ENCODE measurements at places on chromosomes 2 and 18. TPM values are rescaled to one million over a fixed set of nuclear protein-coding genes. Genes with fewer than 3 reads are reported as not detected.

Gene NT5DC4
- not detected for total RNA-seq

Gene STON1
- 18.4 TPM for total RNA-seq

- no peak overlapping the region for H3K27ac ChIP-seq
- no peaks in the 10 kb centered on the region for H3K36me3 ChIP-seq
- no peak overlapping the region for H3K4me3 ChIP-seq
- peaks cover 22% of the 10 kb centered on the region for H3K4me1 ChIP-seq
- peaks cover 43% of the 10 kb centered on the region for H3K27me3 ChIP-seq
- DNase-seq: no peak
Measured at GRCh38 chr2:218959761-218960308, 369 bp downstream of the CDK5R2 start.

GRCh38 chr2:47666332-47666731, 116.6 kb upstream of the MSH6 start:
- no peak for DNase-seq
- no peak overlapping the region for H3K4me3 ChIP-seq
- H3K27me3 ChIP-seq: no peaks in the 10 kb centered on the region

DNA sequence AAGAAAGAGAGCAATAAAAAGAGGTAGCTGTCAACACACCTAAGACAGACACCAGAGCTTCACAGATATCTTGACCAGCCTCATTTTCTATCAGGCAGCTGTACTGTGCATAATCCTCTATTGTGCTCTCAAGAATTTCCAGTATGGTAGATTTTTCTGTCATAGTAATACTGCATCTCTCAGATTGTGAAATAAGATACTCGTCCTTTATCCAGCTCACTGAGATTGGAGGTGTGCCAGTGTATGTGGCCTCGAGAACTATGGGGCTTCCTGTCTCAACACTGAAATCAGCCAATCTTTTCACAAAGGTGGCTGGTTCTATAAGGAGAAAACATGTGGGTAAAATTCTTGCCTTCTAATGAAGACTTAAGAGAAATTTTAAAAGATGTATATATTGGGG, 88.9 kb downstream of the TTN start:
- H3K4me3 ChIP-seq: no peak overlapping the region
- no peak overlapping the region for H3K27ac ChIP-seq
- no peaks in the 10 kb centered on the region for H3K36me3 ChIP-seq
- no peaks in the 10 kb centered on the region for H3K27me3 ChIP-seq

Gene PARD6G
- 42.6 TPM for total RNA-seq

DNA sequence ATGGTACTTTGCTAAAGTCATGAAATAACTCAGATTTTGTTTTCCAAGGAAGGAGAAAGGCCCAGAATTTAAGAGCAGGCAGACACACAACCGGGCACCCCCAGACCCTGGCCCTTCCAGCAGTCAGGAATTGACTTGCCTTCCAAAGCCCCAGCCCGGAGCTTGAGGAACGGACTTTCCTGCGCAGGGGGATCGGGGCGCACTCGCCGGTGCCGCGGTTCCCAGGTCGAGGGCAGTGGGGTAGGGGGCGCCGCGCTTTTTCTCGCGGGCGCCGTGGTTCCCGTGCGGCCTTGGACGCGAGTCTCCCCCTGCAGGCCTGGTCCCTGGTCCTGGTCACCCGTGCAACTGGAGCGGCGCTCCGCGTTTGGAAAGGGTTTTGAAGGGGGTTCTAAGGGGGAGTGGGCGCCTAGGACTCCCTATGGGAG, 1.2 kb downstream of the ZNF236 start:
- no peaks in the 10 kb centered on the region for H3K27me3 ChIP-seq
- H3K36me3 ChIP-seq: no peaks in the 10 kb centered on the region
- DNase-seq: peak; percentile 22
- H3K27ac ChIP-seq: peak overlapping the region; percentile 8

- no peaks in the 10 kb centered on the region for H3K27me3 ChIP-seq
- H3K4me1 ChIP-seq: no peaks in the 10 kb centered on the region
- no peak for DNase-seq
- H3K27ac ChIP-seq: no peak overlapping the region
Measured at GRCh38 chr2:142323206-142323605, 192.4 kb upstream of the LRP1B start.

- H3K4me1 ChIP-seq: no peaks in the 10 kb centered on the region
- no peaks in the 10 kb centered on the region for H3K36me3 ChIP-seq
- no peak for DNase-seq
- no peaks in the 10 kb centered on the region for H3K27me3 ChIP-seq
Measured at GRCh38 chr2:203934711-203935438, 1.7 kb upstream of the ICOS start.

- H3K4me3 ChIP-seq: no peak overlapping the region
- no peak overlapping the region for H3K27ac ChIP-seq
- H3K27me3 ChIP-seq: no peaks in the 10 kb centered on the region
- no peak for DNase-seq
- H3K4me1 ChIP-seq: no peaks in the 10 kb centered on the region
Measured at GRCh38 chr2:170321526-170321925, 143.6 kb downstream of the MYO3B start.

Gene CCBE1
- 0.92 TPM for total RNA-seq

DNA sequence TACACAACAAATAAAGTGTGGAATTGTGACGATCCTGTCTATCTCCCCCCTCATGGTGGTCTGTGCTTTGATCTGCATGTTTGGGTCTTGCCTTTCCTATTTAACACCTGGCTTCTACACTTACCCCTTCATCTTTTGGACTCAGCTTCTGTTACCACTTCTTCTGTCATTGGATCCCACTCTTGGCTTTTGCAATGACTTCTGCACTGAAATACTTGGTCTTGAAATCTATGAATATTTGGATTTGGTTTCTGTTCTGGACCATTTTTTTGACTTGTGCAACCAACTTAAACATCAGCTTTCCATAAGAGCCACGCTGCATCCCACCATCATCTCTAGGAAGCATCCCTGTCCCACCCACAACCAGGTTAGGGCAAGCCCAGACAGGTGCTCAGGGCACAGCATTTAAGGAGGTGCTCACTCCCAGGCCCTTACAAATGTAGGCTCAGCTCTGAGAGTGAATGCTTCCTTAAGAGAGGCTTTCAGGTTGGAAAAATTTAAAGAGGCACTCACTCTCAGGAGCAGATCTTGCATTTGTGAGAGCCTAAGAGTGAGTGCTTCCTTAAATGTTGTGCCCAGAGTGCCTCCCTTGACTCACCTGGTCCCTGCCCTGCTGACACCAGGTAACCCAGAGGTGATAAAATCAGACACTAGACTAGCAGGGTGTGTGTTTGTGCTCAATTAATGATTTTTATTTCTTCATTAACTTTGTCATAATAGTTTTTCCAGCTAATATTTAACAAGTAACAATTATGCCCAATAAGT, 124.5 kb upstream of the SH3BP4 start:
- no peaks in the 10 kb centered on the region for H3K4me1 ChIP-seq
- H3K36me3 ChIP-seq: no peaks in the 10 kb centered on the region
- no peak overlapping the region for H3K27ac ChIP-seq
- H3K27me3 ChIP-seq: no peaks in the 10 kb centered on the region
- H3K4me3 ChIP-seq: no peak overlapping the region

Gene TUBA3E
- 0.27 TPM for total RNA-seq

DNA sequence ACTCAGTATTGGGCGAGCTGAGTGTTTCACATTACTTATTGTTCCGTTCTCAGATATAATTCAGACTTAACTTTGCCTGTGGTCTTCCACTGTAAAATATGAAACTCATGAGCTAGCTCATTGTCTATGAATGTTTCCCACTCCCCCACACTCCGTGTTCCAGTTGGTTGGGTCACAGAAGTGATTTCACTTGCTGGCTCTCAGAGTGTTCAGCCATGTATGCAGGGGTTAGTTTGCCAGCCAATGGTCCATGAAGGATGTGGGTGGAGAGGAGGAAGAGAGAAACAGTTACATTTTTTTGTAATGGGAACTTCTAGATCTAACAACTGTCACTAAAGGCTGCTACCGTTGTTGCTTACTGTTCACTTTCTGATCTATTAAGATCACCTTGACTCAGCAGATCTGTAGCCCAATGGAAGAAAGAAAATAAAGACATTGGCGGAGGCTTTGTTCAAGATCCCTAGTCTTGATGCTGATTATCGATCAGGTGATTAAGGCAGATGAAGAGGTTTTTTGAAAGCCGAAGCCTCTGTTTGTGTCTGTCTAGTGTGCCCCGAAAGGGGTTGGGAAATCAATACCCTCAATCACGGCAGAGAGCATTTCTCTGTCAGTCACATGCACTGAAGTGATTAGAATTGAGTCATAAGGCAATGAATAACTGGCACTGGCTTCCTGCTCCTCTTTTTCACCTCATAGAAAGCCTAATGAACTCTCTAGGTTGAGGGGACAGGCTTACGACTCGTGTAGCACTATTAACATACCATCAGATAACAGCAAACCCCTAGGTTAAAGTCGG, 279.7 kb upstream of the FIGN start:
- H3K27me3 ChIP-seq: no peaks in the 10 kb centered on the region
- H3K4me1 ChIP-seq: peaks cover 7% of the 10 kb centered on the region
- H3K36me3 ChIP-seq: no peaks in the 10 kb centered on the region
- H3K4me3 ChIP-seq: no peak overlapping the region
- peak; percentile 52 for DNase-seq

DNA sequence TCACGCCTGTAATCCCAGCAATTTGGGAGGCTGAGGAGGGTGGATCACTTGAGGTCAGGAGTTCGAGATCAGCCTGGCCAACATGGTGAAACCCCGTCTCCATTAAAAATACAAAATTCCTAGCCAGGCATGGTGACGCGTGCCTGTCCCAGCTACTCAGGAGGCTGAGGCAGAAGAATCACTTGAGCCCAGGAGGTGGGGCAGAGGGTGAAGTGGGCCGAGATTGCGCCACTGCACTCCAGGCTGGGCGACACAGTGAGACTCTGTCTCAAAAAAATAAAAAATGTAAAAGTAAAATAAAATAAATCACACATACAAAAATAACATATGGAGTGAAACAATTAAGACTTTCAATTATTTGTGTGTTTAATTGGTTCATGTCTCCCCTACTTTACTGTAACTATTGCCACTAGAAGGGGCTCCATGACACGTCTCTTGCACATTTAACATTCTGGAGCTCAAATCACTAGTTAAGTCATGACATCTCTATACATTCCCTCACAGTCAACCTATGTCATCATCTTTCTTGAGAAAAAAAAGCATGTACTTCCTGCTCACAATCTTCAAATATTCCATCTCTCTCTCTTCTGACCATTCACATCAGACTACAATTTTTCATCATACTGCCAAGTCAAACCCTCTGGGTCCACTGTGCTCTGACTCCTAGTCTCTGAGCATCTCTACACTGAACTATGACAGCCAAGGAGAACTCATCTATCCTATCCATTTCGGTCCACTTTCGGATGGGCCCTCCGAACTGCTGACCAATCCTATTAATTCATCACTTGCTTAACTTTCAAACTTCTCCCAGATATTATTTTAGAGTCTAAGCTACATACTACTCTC, 6.7 kb downstream of the GFPT1 start:
- no peak overlapping the region for H3K27ac ChIP-seq
- H3K4me3 ChIP-seq: no peak overlapping the region
- no peaks in the 10 kb centered on the region for H3K36me3 ChIP-seq
- H3K4me1 ChIP-seq: peaks cover 10% of the 10 kb centered on the region
- DNase-seq: no peak

GRCh38 chr18:37422116-37422515, 143.5 kb downstream of the CELF4 start:
- no peaks in the 10 kb centered on the region for H3K4me1 ChIP-seq
- H3K27ac ChIP-seq: no peak overlapping the region
- H3K27me3 ChIP-seq: no peaks in the 10 kb centered on the region
- no peaks in the 10 kb centered on the region for H3K36me3 ChIP-seq

DNA sequence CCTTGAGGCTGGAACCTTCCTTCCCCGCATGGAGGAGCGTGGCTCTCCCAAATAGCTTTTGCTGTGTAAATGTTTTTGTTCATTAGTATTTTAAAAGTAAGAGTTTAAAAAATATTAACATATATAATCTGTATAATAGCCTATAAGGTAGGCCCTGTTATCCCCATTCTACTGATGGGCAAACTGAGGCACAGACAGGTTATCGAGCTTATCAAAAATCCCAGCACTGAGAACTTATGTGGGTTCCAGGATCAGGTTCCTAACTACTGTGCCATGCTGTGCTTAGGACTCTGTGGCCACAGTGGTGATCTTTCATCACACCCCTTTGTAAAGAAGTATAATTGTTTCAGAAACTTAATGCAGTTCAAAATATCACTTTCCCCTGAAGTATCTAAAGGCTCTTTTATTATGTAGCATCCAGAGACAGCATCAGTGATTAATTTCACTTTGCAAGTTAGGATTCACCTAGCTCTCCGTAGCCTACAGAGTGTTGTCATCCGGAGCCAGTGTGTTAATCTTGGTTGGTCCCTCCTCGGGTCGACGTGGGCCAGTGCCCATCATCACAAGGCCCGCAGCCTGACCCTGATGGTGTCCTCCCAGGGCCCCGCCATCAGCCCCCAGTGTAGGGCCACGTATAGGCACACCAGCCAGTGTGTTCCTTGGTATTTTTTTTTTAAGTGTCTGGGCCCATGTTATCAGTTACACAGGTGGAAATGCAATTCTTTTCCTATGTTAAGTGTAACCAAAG, 28.7 kb downstream of the CABLES1 start:
- no peak for DNase-seq
- no peak overlapping the region for H3K4me3 ChIP-seq
- no peaks in the 10 kb centered on the region for H3K27me3 ChIP-seq
- no peaks in the 10 kb centered on the region for H3K4me1 ChIP-seq
- no peak overlapping the region for H3K27ac ChIP-seq
- no peaks in the 10 kb centered on the region for H3K36me3 ChIP-seq

DNA sequence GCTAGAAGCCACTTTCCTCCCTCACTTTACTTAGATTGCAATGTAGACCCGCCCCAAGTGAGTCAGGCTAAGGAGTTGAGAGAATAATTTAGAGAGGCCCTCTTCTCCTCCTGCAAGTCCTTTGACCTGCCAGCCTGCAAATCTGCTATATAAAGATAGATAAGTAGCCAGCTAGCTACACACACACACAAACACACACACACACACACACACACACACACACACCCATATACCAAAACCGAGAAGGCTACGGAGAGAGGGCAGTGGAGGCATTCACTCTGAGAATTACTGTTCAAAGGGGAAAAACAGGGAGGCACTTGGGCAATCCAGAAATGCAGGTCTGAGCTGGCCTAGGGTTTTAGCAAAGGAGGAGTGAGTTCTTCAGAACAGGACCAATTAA, 23.0 kb upstream of the SMAD7 start:
- H3K4me1 ChIP-seq: peaks cover 13% of the 10 kb centered on the region
- no peaks in the 10 kb centered on the region for H3K36me3 ChIP-seq
- H3K27ac ChIP-seq: peak overlapping the region; percentile 97
- DNase-seq: no peak

- no peak overlapping the region for H3K27ac ChIP-seq
- no peak overlapping the region for H3K4me3 ChIP-seq
- H3K4me1 ChIP-seq: peaks cover 35% of the 10 kb centered on the region
- no peak for DNase-seq
Measured at GRCh38 chr18:9842448-9842847, 43.3 kb upstream of the TXNDC2 start.

Gene GLI2
- total RNA-seq: 1.3 TPM

Gene UGT1A9
- total RNA-seq: not detected
